ENCODE measurements at places on chromosomes 6 and 20.

GRCh38 chr6:13992417-13993055 is 67.8 kb downstream of the RNF182 start:
- DNase-seq = no peak

GRCh38 chr20:58078741-58079522 is 149.5 kb downstream of the ANKRD60 start:
- DNase-seq = no peak

DNA sequence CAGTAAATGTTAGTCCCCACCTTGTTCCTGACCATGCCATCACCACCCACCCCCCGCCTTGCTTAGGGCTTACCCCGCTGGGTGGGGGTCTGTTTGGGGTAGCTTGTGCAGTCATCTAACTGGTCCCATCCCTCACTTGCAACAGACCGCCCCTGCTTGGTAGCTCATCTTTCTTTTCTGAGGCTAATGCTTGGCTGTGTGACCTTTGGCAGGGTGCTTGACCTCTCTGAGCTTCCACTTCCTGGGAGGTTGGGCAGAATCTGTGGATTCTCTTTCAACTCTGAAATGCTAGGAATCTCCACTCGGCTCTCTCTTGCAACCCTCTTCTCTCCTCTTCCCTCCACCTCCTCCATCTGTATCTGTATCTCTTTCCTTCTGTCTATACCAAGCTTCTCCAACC is 70.4 kb downstream of the SLC2A10 start:
- DNase-seq = no peak

DNA sequence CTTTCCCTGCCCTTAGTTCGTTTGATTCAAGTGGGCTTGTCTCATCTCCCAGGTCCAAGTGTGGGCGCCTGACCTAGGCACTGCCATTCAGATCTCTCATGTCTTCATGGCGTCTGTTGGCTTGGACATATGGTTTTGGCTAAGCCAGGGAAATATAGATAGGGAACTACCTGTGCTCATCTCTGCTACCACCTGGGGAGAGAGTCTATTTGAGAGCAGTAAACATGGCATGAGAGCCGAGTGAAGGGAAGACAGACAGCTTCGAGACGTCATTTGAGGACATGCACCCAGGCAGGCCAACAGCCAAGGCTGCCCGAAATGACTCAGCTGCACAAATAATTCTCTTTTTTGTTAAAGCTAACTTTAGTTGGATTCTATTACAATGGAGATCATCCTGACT is 370.7 kb upstream of the AGPAT4 start:
- no peak for DNase-seq

- no peak for DNase-seq
Measured at GRCh38 chr20:33351696-33352095, 49.6 kb downstream of the CDK5RAP1 start.

DNA sequence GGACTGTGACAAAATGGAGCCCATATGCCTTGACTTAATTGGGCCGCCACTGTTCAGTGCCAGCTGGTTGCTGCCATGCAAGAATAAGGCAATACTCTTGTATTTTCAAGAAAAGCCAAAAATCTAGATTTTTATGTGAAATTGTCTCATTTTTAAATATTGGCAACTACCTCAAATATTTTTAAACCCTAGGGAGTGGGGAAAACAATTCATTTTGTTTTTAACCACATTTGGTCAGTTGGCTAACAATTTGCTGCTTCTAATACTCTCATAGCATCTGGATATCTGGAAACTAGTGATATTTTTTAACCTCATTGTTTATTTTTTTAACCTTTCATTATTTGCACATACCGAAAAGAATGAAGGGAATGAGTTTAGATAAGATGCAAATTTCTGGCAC is 91.0 kb downstream of the EYA2 start:
- no peak for DNase-seq

DNA sequence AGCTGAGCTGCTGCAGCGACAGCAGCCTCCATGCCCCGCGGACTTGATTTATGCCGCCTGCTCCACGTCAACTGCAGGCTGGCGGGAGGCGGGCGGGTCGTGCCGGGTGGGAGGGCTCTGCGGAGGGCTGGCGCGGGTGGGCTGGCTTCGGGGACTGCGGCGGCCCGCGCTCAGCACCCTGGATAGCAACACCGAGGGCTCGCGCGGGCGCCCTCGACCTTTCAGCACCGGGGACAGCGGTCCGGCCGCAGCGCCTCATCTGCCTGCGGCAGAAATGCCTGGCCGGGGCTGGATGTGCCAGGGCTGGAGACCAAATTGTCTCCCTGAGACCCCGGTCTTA is 792 bp downstream of the SNAP25 start:
- no peak for DNase-seq

Data from DMS153 (cell line).